ENCODE measurements at places on chromosomes 6 and 20.

GRCh38 chr20:19110881-19111460, 101.5 kb upstream of the SLC24A3 start:
- no peak for DNase-seq

- DNase-seq: no peak
These were observed 17.5 kb upstream of the HINT3 start for GRCh38 chr6:125939026-125939425.

DNA sequence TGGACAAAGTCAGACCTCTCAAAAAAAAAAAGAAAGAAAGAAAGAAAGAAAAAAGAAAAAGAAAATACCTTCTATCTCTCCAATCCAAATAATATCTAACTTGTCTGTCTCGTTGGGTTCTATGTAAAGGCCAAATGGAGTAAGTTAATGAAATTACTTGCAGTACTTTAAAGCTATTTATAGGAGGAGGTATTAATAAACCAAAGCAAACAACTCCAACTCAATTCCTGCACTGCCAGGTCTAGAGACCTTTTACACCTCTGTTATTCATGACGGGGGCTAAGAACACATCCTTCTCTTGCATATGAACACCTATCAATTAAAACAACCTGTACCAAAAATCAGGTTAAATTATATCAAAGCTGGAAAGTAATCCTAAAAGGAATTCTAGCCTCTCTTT, 80.6 kb downstream of the MAP3K5 start:
- no peak for DNase-seq

- DNase-seq: no peak
These were observed 420.5 kb upstream of the SOX4 start for GRCh38 chr6:21173031-21173430.

GRCh38 chr6:107866606-107867301, 42.6 kb upstream of the SCML4 start:
- DNase-seq: no peak

DNA sequence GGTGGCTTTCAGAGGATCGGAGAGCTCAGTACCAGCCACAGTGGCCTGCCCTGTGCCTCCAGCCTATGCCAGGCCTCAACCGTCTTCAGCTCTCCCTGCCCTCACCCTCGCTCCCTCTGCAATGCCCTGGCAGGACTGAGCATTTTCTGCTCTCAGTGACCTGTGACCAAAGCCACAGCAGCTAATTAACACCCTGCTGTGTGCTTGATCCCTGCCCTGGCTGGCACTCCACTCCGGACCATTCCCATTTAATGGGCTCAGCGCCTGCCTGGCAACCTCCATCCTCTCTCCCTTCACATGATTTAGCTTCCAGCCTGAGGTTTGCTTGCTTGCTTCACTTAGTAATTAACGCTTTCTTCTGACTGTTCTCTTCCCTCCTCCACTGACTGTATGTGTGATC, 287.5 kb downstream of the LRFN2 start:
- DNase-seq: peak; percentile 49

DNA sequence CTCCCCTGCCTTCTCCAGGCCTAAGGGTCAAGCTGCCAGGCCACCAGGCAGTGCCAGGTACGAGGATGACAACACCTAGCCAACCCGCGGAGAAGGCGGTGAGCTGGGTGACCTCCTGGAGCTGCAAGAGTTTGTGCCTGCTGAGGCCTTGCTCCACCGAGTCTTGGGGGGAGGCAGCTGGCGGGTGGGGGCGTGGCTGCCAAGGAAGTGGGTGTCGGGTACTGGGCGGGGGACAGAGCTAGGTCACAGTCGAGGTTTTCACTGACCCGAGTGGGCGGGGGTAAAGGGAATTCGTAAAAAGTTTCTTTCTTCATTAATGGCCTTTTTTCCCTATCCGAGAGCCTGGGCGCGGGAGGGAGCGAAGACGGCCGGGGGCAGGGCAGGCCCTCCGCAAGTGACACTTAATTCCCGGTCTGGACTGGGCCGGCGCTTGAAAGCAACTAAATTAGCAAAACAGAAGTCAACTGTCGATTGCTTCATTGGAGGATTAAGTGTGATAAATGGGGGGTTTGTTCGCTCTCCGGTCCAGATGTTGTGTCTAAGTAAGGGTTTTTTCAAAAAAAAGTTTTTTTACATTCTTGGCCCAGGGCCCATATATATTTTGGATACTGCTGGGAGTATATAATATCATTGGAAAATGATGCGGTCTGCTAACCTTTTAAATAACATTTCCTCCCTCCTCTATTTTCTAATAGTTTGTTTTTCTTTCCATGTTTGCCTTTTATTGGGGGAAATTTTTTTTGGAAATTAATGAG, 43.1 kb upstream of the FOXP4 start:
- no peak for DNase-seq

- no peak for DNase-seq
These were observed 901.0 kb upstream of the MAP3K7 start for GRCh38 chr6:91487696-91488392.

GRCh38 chr6:11366183-11366933, 133.9 kb upstream of the NEDD9 start:
- no peak for DNase-seq

DNA sequence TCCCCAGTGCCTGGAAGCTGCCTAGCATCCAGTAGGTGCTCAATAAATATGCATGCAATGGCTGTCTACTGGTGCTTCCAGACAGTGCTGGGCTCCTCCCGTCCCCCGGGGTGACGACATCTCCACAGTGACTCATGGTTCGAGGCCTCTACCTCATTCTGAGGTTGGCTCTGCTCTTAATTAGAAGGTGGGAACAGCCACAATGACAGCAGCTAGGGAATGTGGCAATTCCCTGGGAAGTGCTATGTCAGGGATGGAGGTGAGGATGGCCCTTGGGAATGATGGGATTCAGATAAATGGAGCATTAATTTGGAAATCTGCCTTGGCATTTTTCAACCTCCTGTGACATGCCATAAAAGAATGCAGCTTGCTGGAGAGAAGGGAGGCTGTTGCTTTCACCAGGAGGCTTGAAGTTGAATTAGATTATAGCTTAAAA, 43.5 kb upstream of the NFATC2 start:
- no peak for DNase-seq

GRCh38 chr6:32113386-32114352, 4.5 kb upstream of the TNXB start:
- peak; percentile 40 for DNase-seq

GRCh38 chr6:113363048-113363798, 493.9 kb upstream of the MARCKS start:
- DNase-seq: no peak

DNA sequence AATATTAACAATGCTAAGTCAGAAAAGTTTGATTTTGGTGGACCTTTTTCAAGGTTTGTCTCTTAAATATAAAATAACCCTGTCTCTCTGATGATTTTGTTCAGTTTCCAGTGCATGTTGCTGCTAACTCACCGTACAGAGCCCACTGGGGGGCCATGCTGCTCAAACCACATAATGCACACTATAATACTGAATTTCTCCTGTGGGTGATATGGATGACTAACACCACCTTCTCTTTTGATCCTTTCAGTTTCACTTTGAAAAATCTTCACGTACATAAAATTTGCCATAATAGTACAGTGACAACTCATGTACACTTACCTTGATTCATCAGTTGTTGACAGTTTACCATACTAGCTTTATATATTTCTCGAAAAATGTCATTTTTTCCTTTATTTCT, 506.6 kb upstream of the MAN1A1 start:
- no peak for DNase-seq

GRCh38 chr6:36312854-36313648, 23.6 kb downstream of the BNIP5 start:
- no peak for DNase-seq

- peak; percentile 5 for DNase-seq
These were observed 109.2 kb upstream of the ASF1A start for GRCh38 chr6:118784641-118785164.

DNA sequence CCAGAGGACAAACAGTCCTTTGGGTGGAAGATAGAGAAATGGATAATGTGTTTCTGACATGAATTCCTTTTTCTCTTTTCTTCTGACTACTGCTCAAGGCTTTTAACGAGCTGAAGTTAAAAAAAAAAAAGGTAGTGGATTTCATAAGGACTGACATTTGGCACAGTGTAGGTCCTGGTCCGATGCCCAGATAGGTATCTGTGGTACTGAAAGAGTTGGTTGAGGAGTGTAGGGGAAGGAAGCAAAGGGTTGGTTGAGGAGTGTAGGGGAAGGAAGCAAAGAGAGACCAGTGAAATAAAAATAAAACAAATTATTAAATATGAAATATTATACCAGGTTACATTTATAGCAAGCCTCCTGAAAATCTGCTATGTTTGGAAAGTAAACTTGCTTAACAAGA, 11.8 kb downstream of the UTRN start:
- DNase-seq: no peak

DNA sequence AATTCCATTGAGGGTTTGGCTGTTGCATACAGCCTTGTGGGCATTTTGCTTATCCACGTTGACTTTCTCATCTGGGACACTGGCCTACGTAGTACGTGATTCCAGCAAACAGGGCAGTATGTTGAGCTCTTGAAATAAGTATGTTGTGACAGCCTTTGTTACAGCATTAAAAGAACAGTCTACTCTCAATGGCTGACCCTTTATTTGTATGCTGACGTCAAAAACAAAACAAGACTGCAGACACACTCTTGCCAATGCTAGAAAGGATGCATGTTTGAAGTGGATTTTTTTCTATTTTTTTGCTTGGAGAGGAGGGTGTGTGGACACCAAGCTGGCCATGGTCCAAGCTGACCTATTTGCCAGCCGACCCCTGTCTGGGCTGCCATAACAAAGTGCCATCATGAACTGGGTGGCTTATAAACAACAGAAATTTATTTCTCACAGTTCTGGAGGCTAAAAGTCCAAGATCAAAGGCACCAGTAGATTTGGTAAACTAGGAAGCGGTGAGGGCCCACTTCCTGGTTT, 10.8 kb upstream of the SNHG17 start:
- DNase-seq: no peak

GRCh38 chr6:138028893-138029292, 78.3 kb downstream of the PERP start:
- DNase-seq: no peak

DNA sequence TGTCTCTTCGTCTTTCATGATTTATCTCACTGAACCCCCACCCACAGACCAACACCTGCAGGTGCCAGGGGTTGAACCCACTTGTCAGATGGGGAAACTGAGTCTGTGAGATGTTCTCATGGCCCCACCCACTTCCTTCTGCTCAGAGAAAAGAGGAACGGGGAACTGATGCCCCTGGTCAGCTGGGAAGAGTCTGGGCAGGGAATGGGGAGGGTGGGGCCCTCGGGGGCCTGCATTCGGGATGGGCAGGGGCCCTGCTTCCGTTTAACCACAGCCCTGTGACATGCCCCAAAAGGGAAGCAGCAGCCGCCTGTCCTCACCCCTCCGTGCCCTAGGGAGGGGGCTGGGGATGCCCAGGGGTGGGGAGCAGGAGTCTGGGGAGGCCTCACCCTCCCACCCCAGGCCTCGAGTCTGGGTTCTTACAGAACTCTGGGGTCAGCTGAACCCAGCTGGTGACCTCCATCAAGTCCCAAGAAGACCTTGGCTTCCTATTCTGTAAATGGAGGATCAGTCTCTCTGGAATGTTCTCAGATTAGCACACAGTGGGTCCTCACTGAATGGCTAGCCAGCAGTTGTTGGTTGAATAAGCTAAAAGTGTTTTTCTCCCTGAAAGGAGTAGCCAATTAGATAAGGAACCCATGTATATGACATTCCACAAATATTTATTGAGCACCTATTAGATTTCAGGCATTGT, 81.5 kb downstream of the CEBPB start:
- DNase-seq: no peak

- DNase-seq: no peak
These were observed 57.4 kb upstream of the CEP85L start for GRCh38 chr6:118708744-118709143.

GRCh38 chr6:11999246-11999645, 12.9 kb upstream of the HIVEP1 start:
- DNase-seq: no peak

DNA sequence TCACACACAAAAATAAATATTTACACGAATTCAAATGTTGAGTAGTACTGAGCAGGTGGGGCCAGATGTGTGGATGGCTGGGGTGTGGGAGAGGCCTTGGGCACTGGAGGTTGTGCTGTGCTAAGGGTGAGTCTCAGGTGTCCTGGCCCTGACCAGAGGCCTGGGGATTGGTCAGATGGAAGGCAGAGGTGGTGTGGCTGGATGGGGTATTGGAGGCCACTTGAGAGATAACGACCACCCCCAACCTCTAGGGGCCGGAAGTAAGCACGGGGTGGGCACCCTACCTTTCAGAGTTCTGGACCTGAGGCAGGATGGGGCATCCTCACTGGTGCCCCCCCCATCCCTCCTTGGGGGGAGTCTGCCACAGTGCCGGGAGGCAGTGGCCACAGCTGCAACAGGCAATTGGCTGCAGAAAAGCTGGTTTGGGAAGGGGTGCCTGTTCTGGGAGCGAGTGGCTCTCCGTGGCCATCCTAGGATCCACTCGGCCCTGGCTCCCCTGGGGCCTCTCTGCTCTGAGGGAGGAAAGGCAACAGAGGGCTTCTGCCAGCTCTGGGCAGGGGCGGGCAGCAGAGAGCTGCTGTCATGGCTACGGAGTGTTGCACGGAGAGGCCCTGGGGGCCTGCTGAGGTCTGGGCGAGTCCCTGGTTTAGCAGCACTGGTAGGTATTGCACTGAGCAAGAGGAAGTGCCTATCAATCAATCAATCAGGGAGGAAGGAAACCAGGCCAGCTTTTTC, 87.6 kb downstream of the ASXL1 start:
- DNase-seq: peak; percentile 26

DNA sequence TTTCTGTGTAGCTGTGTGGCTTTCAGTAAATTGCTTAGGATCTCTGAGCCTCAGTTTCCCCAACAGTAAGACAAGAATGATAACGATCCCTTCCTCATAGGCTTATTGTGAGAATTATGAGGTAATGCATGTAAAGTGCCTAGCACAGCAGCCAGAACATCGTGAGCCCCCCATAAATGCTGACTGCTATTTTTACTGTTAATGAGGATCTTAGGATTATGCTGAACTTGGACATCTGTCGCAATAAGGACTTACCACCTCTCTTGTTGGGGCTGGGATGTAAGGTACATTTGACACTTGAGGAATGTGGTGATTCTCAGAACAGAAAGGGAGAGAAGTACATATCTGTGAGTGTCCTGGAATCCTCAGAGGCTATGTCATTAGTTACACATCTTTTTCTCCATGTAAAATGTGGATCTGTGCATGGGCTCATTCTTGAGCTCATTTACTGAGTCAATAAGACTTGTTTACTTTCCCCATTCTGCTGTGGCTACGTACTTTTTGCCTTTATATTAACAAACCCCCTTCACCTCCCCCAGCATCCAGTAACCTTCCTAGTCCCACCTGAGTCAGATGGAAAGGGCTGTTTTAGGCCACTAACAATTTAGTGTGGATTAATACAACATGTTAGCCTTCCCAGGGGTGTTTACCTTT, 64.4 kb upstream of the PLEKHG1 start:
- no peak for DNase-seq

- DNase-seq: no peak
These were observed 176.1 kb upstream of the HDDC2 start for GRCh38 chr6:125477844-125478243.

DNA sequence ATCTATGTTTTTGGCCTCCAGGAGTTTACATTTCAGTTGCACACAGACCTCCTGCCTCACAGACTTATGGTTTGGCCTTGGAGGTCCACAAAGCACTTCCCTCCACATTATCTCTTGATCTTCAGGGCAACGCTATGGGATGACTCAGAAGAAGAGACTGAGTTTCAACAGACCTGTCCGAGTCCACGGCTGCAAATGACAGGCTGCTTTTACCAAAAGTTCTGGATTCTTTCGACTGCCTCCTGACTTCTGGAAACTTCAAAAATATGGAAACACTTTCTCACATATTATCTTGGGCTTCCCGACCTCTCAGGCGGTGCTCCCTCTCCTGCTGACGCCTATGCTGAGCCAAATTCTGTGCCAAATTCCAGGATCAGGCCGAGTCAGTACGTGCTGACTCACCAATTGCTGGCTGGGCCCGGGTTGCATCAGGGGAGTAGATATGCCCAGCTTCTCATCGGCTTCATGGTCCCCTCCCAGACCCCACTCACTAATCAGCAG, 190.2 kb downstream of the BMP7 start:
- DNase-seq: no peak

Measured in anterior cingulate cortex (tissue), 58 donors.